ENCODE measurements at places on chromosomes 12 and 14.

GRCh38 chr12:12734054-12734453 is 16.9 kb downstream of the CDKN1B start:
- no peak for DNase-seq

DNA sequence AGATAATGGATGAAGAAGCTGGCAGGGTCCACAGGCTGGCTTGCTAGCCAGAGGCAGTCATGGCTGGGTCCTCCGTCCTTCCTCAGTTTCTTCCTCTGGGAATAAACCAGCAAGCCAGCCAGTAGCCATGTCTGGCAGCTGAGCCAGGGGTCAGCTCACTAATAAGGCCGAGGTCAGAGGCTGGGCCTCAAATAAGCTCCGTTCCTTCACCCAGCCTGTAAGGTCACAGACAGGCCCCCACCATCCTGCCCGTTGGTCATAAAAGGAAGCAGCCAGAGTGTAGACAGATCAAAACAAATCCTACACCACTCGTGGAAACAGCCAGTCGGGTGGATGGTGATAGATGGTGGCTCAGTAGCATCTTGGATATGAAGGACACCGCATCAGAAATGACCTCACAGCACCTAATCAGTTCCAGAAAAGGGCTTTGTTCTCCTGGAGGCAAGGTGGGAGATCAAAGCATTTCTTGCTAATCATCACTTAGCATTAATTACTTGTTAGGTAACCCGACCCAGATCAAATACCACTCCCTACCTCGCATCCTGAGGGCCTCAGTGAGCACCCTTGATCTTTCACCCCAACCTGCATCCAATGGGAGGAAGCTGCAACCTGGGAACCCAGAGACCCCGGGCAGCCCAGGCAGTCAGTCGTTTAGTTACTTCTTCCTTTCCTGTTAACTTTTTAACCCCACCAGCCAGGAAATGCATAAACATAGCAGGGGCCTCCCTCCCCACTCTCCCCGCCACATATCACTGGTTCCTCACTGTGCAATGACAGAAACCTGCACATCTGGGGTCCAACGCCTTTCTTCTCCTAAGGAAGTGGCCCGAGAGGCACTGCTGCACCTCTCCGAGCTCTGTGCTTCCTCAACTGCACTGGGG is 90.2 kb downstream of the KDM2B start:
- peak; percentile 82 for DNase-seq

GRCh38 chr14:34340025-34340625 is 121.9 kb downstream of the SPTSSA start:
- DNase-seq: no peak

DNA sequence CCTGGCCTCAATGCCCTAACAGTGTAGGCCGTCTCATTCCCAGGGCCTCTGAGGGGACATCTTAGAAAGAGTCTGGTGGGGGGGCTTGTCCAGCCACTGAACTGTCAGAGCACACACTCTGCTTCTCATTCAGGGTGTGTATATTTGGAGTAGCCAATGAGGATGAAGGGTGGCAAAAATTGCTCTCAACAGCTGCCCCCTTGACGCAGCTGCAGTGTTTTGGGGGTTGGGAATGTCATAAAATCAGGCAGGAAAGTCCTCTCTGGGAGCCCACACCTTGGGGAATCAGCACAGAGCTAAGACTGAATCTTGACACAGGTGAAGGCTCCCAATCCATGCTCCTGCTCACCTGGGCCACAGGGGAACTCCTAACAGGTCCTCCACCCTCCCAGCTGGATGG is 1.5 kb downstream of the RASAL1 start:
- no peak for DNase-seq

- no peak for DNase-seq
These were observed 13.2 kb upstream of the INF2 start for GRCh38 chr14:104676130-104676693.

DNA sequence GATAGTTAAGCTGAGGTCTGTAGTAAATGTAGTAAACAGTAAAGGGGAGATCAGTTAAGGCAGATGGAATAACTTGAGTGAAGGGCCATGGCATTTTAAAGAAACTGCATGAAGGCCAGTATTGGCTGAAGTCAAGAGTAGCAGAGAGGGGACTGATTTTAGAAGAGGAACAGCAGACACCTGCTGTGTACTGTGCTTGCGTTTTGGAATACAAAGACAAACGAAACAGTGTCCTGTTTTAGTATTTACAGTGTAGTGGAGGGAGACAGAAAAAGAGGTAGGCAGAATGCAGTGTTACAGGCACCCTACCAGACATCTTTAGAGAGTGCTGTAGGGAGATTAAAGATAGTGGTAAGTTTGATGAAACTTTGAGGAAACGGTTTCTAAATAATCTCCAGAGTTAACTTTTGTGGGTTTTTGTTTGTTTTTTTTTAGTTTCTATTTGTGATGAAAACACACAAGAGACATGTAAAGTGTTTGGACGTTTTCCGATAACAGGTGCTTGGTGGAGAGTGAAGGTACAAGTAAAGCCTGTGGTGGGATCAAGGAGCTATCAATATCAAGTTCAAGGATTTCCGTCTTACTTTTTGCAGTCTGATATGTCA is 2.1 kb downstream of the HELB start:
- no peak for DNase-seq
